ENCODE measurements at places on chromosomes 11 and 22.

GRCh38 chr22:38872831-38873248 lies 824 bp upstream of the CBX6 start:
- no peak for DNase-seq

GRCh38 chr11:33179348-33179803 lies 18.1 kb upstream of the CSTF3 start:
- no peak for DNase-seq

DNA sequence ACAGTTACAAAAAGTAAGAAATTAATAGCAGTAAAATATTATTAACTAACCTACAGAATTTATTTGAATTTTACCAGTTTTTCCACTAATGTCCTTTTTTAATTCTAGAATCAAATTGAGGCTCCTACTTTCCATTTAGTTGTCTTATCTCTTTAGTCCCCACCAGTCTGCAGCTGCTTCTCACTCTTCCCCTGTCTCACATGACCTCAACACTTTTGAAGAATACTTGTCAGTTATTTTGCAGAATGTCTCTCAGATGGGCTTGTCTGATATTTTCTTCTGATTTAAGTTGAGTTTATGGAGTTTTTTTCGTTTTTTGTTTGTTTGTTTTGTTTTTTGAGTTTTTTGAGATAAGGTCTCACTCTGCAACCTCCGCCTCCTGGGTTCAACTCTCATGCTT lies 74.3 kb upstream of the ADORA2A start:
- no peak for DNase-seq

- DNase-seq: no peak
These were observed 44.5 kb downstream of the SLCO2B1 start for GRCh38 chr11:75195167-75195962.

DNA sequence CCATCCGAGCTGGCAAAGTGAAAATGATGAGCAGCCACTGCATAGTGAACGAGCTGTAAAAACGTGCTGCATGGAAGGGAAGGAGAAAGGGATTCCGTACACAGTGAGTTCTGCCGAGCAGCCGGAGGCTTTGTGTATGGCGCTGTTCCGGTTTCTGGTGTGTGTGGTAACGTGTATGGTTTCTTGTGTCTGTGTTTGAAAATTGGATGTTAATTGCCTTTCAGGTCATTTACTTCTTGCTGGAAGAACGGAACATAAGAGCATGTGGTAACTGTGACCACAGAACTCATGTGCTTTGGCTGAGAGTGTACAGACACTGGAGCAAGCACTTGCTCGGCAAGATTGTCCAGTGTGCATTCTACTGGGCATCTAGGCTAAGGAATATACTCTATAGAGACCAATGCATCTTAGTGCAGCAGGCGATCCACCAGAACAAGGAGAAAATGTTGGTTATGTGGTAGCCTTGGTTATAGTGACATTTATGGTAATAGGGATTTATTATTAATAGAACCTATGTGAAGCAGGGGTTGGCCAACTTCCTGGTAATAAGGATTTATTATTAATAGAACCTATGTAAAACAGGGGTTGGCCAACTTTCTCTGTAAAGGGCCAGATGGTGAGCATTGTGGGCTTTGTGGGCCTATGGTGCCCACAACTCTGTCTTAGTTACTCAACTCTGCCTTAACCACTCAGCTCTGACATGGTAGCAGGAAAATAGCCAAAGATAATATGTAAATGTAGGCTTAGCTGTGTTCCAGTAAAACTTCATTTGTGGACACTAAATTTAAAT lies 49.2 kb downstream of the GRAMD1B start:
- no peak for DNase-seq

DNA sequence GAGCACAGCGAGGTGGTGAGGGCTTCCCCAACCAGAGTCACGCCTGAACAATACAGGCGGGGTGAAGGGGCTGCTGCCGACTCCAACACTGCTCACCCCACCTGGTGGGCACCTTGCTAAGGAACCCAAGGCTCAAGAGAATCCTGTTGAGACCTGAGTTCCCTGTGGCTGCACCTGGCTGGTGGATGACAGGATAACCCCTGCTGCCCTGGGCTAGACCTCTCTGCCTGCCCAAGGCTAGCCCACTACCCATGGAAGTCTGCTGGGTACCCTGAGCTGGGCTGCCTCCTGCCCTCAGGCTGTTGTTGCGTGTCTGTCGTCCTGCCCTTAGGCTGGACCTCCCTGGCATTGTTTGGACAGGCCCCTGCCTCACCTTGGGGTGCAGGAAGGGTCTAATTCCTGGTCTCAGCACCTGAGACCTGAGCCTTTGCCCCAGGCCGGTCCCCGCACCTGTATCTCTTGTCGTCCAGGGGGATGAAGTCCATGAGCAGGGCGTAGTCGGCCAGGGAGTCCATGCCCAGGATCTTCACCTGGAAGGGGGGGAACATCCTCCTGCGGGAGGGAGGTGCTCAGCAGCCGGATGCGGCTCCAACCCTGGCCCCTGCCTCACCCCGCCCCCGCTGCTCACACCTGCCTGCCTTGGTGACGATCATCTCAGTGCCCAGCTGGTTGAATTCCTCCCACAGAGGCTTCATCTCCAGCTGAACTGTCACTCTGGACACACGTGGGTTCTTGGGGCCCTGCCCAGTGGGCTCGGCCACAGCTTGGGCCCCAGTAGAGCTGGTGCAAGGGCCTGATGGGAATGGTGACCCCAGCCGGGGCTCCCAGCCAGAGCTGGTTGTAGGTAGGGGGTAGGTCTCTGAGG lies 4.9 kb upstream of the NUDT8 start:
- no peak for DNase-seq

DNA sequence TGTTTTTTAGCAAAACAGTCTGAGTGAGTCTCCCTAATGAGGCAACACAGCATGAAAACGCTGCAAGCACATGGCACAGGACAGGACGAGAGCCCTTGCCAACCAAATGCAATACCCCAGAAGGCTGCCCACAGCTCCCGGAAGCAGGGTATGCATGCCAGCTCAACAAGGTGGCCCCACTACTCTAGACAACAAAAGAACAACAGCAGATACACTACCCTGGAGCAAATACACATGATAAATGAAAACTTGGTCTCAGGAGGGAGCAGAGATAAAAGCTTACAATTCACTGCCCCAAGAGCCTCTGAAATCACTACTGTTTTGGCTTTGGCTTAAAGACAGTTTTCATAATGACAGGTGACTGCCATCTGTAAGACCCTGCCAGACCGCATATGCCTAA lies 785.4 kb upstream of the API5 start:
- DNase-seq: no peak

Data from stimulated activated CD4-positive, alpha-beta T cell treated with anti-CD3 and anti-CD28 coated beads, Interleukin-1b, Interleukin-23, amount 100 ng/mL, for 1 hour (primary cell).